ENCODE measurements at places on chromosomes 1 and 21.

DNA sequence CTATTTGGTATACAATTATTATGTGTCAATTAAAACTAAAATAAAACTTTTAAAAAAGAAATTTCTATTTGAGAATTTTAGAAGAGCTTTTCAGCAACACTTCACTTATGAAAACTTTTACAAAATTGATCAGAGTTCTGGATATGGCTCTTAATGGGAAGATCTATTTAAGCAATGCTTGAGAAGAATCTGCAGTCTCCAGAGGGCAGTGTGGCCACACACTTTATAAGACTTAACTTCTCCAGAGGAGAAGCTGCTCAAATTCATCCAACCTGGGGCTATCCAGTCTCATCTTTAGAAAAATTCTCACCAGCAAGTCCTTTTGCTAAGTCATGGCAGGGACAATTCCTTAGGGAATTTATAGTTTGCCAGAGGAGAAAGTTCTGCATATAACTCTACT is 25.2 kb upstream of the AGO1 start:
- no peak for DNase-seq

DNA sequence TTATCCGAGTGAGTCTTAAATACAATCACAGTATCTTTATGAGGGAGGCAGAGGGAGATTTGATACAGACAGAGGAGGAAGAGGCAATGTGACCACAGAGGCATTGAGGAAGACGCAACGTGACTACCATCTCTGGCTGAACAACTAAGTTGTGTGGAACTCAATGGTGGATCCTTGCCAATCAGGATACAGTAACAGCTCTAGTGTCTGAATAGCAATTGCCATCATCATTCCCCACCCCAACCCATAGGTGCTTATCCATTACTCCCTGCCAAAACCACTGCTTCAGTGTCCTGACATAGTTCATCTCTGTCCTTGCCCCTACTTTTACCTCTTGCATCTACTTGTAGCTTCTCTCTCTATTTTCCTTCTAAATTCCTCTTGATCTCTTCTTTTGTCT is 20.5 kb upstream of the RHBDL2 start:
- no peak for DNase-seq

- no peak for DNase-seq
Measured at GRCh38 chr1:91550961-91551360, 50.3 kb downstream of the CDC7 start.

GRCh38 chr1:231838521-231838920 is 211.9 kb downstream of the DISC1 start:
- DNase-seq = no peak

DNA sequence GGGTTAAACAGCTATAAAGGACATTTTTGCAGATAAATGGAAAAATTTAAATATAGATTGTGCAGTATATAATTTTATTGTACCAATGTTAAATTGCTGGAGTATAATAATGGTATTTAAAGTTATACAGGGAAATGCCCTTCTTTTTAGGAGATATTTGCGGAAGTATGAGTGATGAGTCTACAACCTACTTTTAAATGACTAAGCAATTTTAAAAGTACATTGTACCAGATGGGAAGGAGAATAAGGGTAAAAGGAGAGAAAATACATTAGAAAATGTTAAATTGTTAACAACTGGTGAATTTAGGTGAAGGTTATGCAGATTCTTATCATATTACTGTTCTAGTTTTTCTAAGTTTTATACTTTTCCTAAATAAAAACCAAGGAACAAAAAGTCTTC is 91.8 kb downstream of the ZZZ3 start:
- DNase-seq = no peak

DNA sequence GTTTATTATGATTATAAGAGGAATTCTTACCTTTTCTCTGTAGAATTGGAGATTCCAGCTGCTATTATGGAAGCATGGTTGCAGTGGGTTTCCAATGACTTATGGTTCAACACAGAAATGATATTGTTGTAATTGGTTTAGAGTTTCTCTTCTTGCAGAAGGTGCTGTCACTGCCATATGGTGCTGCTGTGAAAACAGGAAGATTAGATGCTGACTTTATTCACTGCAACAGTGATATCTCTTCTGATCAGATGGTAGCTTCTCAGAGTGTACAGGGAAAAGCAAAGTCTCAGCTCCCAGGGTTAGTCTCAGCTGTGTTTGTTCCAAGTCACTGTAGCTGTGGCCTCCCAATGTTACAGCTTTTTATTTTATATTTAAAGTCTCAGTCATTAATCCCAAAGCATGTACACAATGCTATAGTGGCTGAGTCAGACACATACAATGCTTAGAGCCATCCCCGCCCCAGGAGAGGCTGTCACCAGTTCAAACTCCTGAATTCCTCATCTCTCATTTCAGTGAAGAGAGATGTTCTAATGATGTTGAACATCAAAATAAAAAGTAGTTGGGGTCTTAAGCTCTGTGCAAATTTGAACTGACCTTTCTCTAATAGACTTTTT is 42.7 kb upstream of the RGS2 start:
- no peak for DNase-seq

DNA sequence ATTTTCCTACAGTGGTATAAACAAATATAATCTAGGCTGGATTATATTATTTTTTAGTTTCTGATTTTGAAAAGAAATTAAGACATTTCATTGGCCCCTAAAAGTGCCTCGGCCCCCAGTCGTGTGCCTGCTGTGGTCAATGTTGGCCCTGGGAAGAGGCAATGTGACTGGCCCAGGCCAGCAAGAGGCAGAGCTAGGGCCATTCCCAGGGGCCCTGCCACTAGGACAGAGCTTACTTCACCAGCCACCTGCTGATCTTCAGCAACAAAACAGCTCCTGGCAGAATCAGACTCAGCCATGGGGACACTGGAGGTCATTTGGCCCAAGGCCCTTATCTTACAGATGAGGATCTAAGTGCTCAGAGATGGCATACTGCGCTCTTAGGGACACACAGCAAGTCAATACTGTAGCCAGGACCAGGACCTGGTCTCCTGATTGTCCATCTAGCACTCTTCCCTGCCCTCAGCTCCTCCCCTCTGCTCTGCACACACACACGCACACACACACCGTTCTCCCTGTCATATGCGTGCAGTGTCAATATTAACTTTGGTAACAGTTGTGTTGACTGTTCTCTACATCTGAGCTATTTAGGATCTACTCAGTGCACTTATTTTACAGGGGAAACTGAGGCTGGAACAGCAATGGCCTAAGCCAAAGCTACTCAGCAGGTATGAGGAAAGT is 16.6 kb upstream of the KLHDC7A start:
- DNase-seq = no peak

DNA sequence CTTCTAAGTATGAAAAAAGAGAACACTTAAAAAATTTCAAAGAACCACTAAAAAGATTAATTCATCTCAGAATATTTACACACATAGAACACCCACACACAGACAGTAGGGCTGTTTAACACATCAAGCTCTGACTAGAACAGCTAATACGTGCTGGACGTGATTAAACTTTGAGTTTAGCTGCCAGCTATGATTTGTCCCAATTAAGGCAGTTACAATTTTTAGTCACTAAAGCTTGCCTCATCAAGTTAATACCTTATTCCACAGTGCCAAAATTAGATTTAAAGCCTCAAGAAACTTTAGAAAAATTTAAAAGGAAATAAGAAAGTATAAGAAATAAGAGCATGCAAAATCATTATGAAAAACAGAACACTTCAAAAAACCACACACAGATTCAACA is 18.9 kb downstream of the SLC16A1 start:
- no peak for DNase-seq

GRCh38 chr1:60419023-60419422 is 345.5 kb upstream of the C1orf87 start:
- no peak for DNase-seq

GRCh38 chr1:52635321-52636089 is 2.5 kb downstream of the SHISAL2A start:
- no peak for DNase-seq

GRCh38 chr1:19734472-19734999 is 65.2 kb downstream of the TMCO4 start:
- no peak for DNase-seq

DNA sequence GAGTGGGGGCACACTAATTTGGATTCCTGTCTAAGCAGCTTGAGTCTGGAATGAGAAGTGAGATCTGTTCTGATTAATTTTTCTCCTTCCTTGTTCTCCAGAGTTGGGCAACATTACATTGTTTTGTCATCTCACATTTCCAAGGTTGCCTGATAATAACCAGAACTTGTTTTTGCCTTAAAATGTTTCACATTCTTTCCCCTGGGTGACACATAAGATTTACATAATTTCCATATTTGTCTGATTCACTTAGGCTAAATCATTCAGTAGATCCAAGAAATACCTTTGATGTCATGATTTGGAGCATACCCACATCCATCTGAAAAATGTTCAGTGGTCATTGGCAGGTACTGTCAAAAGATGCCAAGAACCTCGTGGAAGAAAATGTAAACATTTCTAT is 60.3 kb downstream of the XCL2 start:
- no peak for DNase-seq

GRCh38 chr1:208167261-208167869 is 76.8 kb downstream of the PLXNA2 start:
- DNase-seq = no peak

DNA sequence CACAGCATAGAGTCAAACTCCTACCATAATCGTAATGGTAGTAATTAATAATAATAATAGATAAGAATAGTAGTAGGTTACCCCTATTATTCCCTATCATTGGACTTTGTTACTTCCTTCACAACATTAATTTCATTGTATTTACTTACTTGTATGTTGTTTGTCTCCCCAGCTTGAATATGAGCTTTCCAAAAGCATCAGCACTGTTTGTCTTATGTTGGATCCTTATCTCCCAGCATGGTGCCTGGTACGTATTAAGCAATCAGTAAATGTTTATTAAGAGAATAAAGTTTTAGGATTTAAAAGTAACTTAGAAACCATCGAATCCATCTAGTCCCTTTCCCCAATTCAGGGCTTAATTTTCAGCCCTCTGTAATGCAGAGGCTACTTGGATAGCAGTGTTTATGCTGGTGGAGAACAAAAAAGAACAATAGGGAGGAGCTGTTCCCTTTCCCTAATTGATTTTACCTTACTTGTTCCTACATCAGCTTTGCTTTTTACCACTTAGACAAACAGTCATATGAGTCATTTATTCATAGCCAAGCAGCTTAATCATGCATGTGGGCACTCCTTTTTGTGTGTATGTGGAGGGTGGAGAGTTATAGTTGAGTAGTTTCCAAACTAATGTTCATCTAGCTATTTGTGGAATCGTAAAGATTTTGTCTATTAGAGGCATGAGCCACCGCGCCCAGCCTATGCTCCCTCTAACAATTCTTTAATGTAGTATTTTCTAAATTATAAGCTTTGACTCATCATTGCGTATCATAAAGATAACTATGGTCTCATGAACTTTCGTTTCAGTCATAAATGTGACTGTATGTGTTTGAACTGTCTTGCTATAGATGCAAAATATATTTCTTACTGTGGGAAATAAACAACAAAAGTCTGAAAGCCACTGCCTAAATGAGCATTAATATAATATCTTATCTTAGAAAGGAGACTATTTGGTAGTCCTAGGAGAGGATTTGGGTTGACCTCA is 20.9 kb upstream of the DR1 start:
- DNase-seq = no peak

All from stimulated activated CD4-positive, alpha-beta T cell treated with anti-CD3 and anti-CD28 coated beads, TNF-alpha, amount 100 ng/mL, for 24 hours (primary cell).